ENCODE measurements at places on chromosomes 16 and 17.

GRCh38 chr17:50479522-50480141, 972 bp downstream of the RSAD1 start:
- DNase-seq = peak; percentile 84

DNA sequence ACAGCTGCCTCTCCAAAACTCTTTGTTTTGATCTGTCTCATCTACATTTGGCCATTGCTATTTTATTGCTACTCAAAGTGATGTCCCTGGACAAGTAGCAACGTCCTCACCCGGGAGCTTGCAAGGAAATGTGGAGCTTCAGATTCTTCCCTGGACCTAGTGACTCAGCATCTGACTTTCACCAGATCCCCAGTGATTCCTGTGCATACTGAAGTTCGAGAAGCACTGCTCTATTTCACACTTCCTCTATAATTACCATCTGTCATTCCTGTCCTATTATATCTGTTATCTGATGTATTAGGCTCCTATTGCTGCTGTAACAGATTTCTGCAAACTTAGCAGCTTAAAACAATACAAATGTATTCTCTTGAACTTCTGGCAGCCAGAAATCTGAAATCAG, 28.5 kb upstream of the VAT1L start:
- DNase-seq = no peak

DNA sequence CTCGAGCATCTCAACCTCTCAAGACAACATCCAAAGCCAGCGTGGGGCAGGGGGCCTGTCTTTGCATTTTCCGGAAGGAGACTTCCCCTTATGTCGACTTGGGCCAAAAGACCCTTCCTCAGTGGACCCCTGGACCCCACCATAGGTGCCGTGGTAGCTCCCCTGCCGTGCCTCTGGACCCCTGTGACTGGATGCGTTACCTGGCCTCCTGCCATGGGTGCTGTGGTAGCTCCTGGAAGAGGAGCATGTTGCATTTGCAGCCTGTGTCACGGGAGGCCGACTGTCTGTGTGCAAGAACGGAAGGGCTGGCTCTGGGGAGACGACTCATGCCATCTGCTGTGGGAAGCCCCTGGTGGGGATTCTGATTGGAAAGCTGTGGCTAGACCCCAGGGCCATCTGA, 130.1 kb downstream of the FOXL1 start:
- no peak for DNase-seq

- DNase-seq = no peak
Measured at GRCh38 chr16:17166095-17166494, 304.7 kb downstream of the XYLT1 start.

- DNase-seq = no peak
Measured at GRCh38 chr17:35086931-35087573, 23.5 kb upstream of the RFFL start.

- peak; percentile 34 for DNase-seq
Measured at GRCh38 chr16:918068-918467, 52.7 kb downstream of the LMF1 start.

GRCh38 chr17:45577571-45578279, 87.2 kb upstream of the PLEKHM1 start:
- no peak for DNase-seq

GRCh38 chr17:20089756-20090547, 80.8 kb downstream of the SPECC1 start:
- no peak for DNase-seq

GRCh38 chr17:45170931-45171337, 9.3 kb downstream of the HEXIM2 start:
- DNase-seq = peak; percentile 85

DNA sequence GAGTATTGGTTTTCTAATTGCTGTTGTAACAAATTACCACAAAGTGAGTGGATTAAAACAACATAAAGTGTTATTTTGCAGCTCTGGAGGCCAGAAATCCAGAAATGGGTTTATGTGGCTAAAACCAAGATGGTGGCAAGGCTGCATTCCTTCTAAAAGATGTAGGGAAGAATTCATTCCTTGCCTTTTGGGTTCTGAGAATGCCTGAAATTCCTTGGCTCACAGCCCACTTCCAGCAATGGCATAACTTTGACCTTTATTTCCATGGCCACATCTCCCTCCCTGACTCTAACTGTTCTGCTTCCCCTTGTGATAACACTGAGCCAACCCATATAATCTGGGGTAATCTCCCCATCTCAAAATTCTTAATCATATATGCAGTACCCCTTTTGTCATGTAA, 269.6 kb upstream of the RPL38 start:
- DNase-seq = no peak

DNA sequence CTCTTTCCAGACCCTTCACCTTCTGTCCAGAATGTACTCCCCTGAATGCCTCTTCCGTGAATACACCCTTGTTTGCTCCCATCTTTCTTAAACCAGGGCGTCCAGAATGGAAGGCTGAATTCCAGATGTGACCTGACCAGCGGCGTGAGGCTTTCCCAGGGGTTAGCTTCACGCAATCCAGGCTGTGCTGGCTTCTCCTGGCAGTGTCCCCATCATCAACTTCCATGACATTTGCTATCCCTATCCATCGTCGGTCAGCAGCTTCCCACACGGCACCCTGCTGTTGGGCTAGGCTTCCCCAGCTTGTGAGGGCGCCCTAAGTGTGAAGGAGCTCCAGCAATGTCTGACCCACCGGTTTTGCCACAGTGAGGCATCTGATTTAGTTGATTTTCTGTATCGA, 339.8 kb upstream of the TNRC6C start:
- no peak for DNase-seq

GRCh38 chr17:36686123-36686669, 84.8 kb downstream of the MRM1 start:
- DNase-seq = no peak

- DNase-seq = no peak
Measured at GRCh38 chr16:83713597-83713996, 94.2 kb upstream of the HSBP1 start.

DNA sequence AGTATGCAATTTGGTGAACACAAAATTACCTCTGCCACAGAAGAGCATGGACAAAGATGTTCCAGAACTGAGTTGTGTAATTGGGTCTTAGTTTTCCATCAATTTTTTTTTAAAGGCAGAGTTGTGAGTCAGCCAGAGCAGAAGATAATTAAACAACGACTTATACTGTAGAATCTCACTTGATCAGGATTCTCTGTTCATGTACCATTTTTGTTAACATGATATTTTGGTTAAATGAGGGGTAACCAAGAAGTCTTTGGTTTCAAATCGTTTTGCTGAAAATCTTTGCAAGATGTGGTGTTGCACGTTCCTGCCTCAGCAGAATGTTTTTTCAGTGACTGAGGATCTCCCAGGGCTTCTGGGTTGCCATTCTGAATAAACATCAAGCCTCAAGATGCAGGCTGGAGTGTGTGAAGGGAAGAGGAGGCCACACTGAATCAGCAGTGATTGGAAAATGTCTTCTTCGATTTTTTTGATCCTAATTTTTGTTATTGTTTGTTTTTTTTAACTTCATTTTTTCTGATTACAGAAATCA, 232.6 kb upstream of the IRX3 start:
- DNase-seq = no peak

GRCh38 chr17:1179818-1180742, at the start of gene ABR:
Gene ABR (minus strand): TSS chr17:1179981. CDS start chr17:1179727, 254 bp downstream.
- DNase-seq = peak; percentile 75

GRCh38 chr17:17672453-17673368, 8.5 kb upstream of the RAI1 start:
- no peak for DNase-seq

DNA sequence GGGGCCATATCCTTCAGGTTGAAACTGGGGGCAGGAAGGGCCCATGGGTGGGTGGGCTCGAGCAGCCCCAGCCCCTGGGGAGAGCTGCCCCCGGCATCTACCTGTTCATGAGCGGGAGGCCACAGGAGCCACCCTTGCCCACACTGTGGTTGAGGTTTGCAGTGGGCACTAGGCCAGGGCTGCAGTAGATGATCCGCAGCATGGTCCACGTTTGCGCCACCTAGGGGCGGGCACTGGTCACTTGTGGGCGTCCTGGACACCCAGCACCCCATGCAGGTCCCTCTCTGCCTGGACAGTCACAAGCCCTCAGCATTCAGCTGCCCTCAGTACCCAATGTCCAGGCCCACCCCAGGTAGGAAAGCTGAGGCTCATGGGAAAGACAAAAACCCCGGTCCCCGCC, 1.8 kb upstream of the JMJD8 start:
- DNase-seq = no peak

GRCh38 chr17:49480836-49481615, 14.1 kb upstream of the NGFR start:
- no peak for DNase-seq

- no peak for DNase-seq
Measured at GRCh38 chr17:74190154-74190553, 13.3 kb upstream of the RPL38 start.

DNA sequence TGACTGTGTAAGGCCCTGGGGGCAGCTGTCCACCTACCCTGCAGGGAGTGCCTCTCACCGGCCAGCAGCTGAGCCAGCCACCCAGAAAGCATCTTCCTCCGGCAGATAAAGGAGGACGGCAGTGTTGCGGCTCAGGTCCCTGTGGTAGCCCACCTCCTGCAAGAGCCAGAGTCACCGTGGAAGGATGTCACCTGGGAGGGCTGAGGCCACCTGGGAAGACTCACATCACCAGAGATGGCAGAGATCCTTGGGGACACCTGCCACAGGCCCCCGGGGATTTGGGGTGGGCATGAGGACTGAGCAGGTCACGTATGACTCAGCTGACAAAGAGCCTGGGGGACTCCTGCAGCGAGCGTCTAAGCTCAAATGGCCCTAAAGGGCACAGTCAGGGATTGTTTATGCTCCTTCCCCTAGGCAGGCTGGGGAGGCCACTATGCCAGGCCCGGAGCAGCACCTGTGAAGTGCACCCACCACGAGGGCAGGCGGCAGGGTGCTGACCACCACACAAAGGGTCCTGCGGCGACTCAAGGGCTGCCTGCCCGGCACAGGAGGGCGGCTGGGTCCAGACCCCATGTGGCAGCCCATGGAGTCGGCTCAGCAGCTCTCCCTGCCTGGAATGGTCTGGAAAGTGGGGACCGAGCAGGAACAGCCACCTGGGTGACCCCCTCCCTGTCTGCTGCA, 44.1 kb downstream of the TNFRSF13B start:
- peak; percentile 19 for DNase-seq

DNA sequence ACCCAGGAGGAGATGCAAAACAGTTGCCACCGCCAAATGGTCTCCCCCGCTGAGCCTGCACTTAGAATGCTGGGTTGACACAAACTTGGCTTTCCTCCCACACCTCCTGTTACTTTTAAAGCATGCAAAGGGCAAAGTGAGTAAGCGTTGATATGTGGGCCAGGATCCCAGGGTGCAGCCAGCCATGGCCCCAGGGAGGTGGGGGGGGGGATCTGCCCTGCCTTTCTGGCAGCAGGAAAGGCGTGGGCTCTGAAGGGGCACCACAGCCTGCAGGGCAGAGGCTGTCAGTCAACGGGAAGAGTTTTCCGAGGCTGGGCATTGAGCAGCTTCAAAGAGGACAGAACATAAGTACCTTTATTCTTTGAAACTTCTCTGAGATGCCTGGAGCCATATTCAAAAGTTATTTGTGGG, 142.3 kb downstream of the ABCC12 start:
- DNase-seq = no peak

- peak; percentile 58 for DNase-seq
Measured at GRCh38 chr17:78993241-78993956, 13.7 kb upstream of the LGALS3BP start.

DNA sequence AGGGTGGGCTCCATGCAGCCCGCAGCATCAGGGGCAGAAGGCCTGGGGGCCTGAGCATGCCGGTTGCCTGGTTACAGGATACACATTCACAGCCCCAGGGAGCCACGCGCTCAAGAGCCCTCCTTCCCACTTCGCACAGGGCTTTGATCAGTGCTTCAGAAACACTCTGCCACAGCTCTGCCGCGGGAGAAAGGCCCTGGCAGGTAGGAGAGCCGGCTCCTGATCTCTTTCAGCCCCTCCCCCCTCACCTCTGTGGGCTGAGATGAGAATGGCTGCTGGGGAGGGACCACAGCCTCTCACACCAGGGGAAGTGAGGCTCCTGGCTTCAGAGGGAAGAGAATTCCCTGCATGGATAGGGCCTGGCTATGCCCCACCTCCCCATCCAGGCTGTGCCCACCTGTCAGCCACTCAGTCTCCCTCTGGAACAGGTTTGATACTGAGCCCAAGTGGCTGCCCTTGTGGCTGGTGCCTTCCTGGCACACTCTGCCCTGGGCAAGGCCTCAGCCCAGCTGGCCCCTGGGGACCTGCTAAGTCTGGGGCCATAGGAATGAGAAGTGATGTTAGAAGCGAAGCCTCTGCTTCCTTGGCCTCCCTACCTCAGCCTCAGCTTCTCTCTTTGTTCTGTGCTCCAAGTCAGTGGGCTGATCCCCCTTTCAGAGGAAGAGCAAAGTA, 8.6 kb downstream of the DOK4 start:
- peak; percentile 14 for DNase-seq

- no peak for DNase-seq
Measured at GRCh38 chr16:55233464-55233863, 90.5 kb upstream of the IRX6 start.

- DNase-seq = no peak
Measured at GRCh38 chr17:53655591-53655990, 167.1 kb upstream of the KIF2B start.

Measured in right hindlimb (tissue), 1 donor.